T-helper 1 cell (primary cell): ENCODE measurements at places on chromosomes 5 and 9.

- no peak for DNase-seq
These were observed 32.3 kb upstream of the ZNF462 start for GRCh38 chr9:106830527-106831150.

DNA sequence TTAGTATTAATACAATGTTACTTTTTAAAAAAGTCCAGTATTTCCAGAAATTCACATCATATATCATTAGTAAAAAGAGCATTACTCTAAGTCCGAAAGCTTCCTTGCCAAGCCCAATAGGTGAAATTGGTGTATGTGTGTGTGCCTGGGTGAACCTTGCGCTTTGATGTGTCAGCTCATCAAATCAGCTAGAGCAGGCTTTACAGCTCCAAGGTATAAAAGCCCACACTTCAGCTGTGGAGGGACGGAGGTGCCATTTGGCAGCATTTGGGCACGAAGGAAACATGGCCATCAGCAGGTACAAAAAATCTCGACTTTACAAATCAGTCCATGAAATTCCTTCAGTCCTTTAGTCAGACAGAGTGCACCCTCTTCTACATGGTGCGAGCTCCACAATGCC is 76.5 kb upstream of the IL7R start:
- DNase-seq: peak; percentile 18

GRCh38 chr5:50702615-50703366 is 36.4 kb downstream of the PARP8 start:
- DNase-seq: peak; percentile 17

GRCh38 chr5:141490271-141490670 is 1.4 kb downstream of the PCDHGC5 start:
- DNase-seq: no peak

GRCh38 chr5:157362012-157362411 is 96.1 kb downstream of the CYFIP2 start:
- DNase-seq: no peak

DNA sequence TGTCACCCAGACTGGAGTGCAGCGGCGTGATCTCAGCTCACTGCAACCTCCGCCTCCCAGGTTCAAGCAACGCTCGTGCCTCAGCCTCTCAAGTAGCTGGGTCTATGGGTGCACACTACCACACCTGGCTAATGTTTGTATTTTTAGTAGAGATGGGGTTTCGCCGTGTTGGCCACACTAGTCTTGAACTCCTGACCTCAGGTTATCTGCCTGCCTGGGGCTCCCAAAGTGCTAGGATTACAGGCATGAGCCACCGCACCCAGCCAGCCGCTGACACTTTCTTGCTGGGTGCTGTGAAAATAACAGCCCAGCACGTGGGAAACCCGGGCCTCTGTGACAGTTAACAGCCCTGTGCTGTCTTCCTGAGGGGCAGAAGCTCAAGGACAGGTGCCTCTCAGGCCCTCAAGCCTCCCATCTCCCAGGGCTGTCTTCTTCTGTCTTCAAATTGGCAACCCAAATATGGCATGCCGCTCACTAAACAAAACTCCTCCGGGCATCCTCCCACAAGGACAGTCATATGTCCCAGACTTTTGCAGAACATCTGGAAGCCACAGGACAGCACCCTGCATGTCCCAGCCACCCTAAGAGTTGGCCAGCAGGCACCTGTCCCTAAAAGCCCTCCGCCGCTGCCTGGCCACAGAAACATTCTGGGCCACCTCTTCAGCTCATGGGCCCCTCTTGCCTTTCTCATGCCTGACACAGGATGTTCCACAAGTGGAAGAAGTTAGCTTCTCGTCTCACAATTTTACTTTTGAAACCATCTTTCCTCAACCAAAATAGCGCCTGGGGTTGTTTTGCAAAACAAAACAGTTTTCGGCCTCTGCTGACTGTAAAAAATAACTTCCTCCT is 233.6 kb downstream of the SYK start:
- DNase-seq: no peak

GRCh38 chr5:109689740-109690241 is at the start of gene MAN2A1:
MAN2A1 (plus strand) TSS chr5:109689927; CDS start chr5:109690418, 491 bp downstream.
- DNase-seq: peak; percentile 76

- DNase-seq: no peak
These were observed 22.6 kb upstream of the IQGAP2 start for GRCh38 chr5:76380346-76381066.

DNA sequence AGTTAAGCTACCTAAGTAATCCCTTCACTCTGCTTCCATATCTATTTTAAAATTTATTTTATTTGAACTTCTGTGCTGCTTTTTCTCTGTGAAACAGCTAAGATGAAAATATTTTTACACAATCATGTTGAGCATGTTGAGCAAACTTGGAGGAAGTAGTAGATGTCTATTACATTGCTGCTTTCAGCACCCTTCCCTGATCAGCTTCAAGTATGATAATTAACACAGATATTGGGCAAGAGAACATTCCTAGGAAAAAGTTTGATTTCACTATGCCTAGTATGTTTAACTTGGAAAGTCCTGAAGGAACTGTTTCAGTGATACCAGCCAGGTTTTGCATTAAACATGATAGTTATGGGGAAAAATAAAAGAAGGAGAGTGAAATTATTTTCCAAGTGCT is 283.6 kb downstream of the ELAVL2 start:
- DNase-seq: no peak

DNA sequence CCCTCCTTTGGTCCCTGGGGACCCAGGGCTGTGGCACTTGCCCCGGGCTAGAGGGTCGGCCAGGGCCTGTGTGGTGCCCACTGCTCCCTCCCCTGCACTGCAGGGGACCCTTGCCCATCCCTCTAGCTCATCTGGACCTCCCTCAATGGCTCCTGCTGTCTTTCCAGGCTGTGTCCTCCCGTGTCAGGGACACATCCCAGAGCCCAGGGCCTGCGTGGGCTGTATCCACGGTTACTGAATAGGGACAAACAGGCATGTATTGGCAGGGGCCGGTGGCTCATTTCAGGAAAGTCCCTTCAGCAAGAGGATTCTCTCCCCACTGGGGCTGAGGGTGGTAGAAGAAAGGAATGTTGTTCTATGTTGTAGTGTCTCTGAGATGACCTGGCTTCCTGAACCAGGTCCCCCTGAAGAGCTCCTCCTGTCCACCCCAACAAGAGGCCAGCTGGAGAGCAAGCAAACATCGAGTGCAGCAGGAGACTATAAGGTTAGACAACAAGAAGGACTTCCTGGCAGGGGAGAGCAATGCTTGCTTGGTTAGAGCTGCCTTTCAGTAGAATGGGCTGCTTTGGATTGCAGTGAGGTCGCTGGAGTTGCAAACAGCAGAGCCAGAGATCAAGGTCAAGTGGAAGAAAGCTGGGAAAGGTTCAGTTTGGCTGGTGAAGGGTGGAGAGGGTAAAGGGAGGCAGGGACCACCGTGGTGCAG is 1.0 kb upstream of the CRB2 start:
- DNase-seq: no peak
